ENCODE measurements at places on chromosomes 12 and 14.

DNA sequence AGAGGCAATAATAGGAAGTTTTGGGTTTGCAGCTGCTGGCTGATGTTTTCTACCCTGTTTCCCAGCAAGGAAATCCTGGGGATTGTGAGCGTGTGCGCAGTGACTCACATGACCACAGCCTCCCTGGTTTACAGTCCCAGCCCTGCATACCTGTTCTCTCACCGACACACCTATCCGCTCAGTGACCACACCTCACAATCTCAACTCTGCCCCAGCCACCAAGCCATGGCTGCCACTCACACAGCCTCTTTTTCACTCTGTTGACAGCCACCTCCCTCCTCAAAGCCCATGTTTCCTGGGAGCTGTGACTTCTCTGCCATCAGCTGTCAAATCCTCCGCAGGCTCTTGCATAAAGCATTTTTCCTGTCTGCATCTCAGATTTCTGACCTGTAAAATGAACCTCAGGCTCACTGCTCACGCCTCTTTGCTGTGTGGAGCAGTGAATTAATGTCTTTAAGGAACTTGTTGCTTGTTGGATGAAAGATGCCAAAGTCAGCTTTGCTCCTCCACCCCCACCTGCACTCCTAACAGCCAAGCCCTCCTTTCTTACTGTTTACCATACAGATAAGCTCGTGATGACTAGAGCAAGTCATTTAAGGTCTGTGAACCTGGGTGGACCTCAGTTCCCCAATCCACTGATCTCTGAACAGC lies 43.5 kb downstream of the B4GALNT3 start:
- DNase-seq = no peak

- DNase-seq = no peak
Measured at GRCh38 chr12:114938487-114939210, 254.7 kb upstream of the TBX3 start.

- no peak for DNase-seq
Measured at GRCh38 chr12:115543269-115543668, 734.2 kb downstream of the MED13L start.

DNA sequence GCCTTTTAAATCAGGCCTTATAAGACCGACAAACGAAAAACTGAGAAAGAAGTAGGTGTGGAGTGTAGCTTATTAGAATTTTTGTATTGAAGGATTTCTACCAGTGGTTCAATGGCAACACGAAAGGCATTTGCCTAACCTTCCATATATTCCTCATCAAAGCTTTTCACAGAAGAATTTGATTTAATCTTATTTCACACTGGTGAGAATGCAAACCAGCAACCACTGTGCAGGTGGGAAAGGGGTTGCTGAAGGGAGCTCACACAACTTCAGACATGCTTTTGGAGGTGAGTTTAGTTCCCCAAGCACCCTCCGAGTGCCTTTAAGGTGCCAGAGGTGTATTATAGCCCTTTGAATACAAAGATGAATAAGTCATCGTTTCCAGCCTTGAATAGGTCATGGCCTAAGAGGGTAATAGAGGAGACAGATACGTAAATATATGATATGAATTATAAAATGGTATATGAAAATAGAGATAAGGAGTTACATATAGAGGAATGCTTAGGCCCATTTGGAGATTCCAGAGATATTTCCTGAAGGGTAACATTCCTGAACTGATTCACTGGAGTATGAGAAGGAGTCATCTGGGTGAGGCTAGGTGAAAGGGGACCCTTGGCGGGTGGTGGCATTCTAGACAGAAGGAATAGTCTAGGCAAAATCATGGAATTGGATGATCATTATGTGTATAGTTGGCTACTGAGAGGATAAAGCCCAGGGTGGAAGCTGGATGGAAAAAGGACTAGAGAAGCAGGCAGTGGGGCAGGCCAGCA lies 6.4 kb downstream of the ERP27 start:
- no peak for DNase-seq

DNA sequence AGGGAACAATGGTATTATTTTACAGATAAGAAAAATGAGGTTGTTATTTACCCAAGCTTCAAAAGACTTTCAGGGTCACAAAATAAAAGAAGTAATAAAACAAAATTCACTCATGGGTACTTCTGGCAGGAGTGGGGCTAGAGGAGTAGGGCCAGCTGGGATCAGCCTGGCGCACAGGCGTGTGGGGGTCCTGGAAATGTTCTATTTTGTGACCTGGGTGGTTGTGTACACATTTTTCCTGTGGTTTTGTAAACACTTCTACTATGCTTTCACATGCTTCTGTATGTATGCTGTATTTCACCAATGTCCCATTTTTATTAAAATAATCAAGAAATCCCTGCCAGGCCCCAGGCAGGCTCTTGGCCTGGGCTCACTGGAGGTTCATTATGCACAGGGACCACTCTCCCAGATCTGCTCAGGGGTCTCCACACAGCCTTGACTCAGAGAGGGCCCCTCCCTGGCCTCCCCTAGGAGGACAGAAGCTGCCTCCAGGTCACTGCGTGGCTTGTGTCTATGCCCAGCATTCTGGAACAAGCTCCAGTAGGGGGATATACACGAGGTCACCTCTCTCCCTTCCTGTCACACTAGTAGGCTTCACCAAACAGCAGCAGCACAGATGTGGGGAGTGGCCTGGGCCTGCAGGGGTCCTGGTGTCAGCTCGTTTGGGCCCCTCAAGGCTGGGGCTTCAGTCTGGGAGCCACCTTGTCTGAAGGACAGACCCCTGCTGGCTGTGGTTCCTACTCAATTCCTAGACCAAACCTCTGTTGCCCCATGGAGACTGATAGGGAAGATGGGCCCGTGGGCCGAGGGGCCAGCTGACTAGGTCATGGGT lies 37.8 kb downstream of the ANAPC7 start:
- no peak for DNase-seq

GRCh38 chr12:106956048-106956578 lies 406 bp downstream of the TMEM263 start:
- DNase-seq = no peak

DNA sequence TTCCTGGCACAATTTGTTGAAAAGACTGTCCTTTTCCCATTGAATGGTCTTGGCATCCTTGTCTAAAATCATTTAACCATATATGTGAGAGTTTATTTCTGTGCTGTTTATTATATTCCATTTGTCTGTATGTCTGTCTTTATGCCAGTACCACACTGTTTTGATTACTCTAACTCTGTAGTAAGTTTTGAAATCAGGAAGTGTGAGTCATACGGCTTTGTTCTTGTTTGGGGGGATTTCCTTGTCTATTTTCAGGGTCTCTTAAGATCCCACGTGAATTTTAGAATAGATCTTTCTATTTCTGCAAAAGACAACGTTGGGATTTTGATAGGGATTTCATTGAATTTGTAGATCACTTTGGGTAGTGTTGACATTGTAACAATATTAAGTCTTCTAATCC lies 88.5 kb downstream of the MYRFL start:
- DNase-seq = no peak

DNA sequence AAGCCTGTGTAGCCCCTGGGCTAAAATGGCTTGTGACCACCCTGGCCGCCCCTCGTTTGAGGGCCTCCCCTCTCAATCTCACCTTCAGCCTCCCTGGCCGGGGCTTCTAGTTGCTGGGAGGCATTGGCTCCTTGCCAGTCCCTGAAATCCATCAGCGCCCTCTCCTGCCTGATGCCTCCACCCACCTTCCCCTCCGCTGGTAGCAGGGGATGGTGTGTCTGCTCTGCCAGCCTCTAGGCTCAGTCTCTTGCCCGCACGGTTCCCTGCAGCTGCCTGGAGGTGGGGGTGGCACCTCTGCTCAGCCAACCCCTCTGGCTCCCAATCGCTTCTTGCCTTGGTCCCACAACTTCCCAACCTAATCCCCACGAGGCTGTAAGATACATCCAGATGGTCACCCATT lies 167.9 kb downstream of the PHETA1 start:
- no peak for DNase-seq

DNA sequence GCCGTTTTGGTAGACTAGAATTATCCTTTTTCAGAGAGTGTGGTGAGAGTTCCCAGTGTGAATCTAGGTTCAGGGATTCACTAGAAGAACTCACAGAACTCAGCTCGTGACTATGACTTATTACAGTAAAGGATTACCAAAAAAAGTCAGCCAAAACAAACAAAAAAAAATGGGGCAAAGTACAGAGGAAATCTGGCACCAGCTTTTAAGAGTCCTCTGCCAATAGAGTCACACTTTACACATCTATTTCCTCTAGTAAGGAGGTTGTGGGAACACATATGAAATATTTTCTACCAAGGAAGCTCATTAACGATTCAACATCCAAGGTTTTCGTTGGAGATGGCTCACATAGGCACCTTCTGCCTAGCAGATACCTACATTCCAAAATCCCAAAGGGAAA lies 28.2 kb downstream of the TSPAN19 start:
- no peak for DNase-seq

- no peak for DNase-seq
Measured at GRCh38 chr12:120416490-120417216, 21.3 kb upstream of the COX6A1 start.

DNA sequence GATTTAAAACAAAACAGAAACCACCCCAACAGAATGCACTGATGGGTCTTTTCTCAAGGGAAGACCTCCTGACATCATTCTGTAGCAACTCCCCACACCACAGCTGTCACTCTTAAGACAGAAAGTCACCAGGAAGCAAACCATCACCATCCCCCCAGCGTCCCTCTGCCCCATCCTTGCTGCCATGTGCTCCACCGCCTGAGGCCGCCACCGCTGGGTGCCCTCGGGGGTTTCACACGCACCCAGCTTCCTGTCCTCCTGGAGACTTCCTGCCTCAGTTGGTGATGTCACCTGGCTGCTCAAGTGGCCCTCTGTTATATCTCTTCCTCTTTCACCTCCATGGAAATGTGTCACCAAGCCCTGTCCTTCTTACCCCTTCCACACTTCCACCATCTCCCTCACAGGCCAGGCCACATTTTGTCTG lies 71.4 kb upstream of the GPR68 start:
- peak; percentile 11 for DNase-seq

- DNase-seq = no peak
Measured at GRCh38 chr14:61593330-61593729, 102.0 kb upstream of the HIF1A start.

GRCh38 chr14:99578541-99579101 lies 25.4 kb downstream of the CCDC85C start:
- no peak for DNase-seq

DNA sequence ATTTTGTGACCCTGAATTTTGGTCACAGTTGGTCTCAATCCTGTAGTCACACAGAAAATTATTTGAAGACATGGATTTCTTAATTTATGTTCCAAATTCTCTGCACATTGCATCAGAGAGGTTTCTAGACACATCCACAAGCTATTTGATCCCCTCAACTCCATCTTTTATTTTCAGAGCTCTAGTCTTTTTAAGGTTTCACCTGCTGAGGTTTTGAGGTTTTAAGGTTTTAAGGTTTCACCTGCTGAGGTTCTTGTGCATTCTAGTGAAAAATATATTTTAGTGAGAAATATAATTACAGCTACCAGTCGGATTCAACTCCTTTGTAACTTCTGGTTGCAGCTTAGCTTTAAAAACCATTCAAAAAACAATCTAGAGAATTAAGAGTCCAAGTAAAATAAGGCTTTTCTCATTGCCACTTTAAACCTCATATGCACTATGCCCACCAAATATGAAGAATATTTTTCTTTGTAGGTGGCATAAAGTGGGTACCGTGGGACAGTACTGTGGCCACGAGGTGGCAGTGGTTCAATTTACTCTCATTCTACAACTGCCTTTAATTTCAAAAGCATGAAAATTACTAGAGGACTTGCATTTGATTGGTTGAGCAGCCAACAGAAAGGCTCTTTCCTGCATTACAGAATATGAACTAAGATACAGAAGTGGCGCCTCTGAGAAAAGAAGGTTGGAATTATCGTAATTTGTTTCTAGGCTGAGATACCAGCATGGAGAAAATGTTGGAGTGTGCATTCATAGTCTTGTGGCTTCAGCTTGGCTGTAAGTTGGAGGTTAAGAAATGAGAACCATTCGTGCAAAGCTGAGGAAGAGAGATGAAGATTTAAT lies 366.5 kb upstream of the OR4E1 start:
- DNase-seq = no peak

DNA sequence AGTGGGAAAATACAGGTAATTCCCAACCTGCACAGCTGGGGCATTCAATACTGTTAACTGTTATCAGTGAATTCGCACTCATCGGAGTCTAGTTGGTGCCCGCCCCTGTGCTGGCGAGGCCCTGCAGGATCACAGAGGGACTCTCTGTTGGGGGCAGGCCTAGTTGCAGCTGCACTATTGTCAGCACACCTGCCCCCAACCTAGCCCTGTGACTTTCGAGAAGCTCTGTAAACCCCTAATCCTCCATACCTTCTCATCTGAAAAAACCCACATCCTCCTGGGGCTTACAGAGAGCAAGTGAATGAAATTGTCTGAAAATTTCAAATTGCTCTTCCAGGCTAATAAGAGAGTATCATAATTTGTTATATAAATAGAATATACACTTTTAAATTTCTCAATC lies 132.2 kb upstream of the NUDT4 start:
- DNase-seq = no peak

DNA sequence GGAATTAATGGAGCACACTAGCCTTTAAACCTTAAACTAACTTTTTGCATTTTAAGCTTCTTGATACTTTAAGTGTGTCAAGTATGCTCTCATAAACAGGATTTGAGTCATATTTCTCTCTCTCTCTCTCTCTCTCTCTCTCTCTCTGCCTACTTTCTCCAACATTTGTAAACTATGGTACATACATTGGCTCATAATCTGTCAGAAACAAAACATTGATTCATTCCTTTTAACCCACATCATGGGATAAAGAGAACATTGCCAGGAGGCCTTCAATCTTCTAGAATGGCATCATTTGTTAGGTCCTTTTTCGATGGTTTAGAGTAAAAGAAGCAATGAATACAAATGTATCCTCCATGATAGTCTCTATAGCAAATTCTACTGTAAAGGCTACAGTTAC lies 81.6 kb upstream of the RERGL start:
- DNase-seq = no peak

GRCh38 chr14:100735271-100735670 lies 8.6 kb downstream of the DLK1 start:
- no peak for DNase-seq

DNA sequence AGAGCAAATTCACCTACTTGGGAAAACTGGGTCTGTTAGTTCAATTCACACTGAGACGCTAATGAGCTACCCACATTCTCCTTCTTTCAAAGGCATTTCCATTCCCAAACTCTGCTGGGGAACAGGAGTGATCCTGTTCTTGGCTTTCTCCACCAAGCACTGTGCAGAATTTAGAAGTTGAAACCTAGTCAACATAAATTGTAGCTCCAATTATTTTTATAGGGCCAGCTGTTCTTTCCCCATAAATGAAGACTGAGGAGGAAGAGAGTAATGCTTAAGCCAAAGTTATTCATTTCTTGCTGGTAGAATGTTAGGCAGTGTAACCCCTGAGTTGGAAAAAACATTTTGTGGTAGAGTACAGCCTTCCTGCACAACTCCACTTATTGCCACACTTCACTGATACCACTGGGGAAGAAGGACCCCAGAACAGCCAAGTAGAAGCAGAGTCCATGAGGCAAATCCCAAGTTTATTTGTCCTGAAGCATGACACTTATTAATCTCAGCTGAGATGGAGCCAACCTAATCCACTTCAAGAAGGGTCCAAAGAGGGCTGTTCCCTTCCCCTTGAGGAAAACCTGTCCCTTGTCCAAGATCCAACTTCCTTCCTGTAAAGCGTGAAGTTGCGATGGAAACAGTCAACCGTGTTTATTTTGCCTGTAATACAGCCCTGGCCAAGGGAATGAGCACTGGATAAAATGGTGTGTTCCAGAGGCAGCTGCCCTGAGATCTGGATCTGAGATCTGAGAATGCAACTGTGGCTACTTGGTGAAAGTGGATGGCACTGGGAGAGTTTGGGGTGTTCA lies 151.8 kb downstream of the TBX5 start:
- no peak for DNase-seq

GRCh38 chr12:95870897-95871296 lies 12.1 kb downstream of the SNRPF start:
- DNase-seq = no peak

All from GF-D8 (cell line).